CD4-positive, CD25-positive, alpha-beta regulatory T cell (primary cell): ENCODE measurements at places on chromosomes 12 and 14.

DNA sequence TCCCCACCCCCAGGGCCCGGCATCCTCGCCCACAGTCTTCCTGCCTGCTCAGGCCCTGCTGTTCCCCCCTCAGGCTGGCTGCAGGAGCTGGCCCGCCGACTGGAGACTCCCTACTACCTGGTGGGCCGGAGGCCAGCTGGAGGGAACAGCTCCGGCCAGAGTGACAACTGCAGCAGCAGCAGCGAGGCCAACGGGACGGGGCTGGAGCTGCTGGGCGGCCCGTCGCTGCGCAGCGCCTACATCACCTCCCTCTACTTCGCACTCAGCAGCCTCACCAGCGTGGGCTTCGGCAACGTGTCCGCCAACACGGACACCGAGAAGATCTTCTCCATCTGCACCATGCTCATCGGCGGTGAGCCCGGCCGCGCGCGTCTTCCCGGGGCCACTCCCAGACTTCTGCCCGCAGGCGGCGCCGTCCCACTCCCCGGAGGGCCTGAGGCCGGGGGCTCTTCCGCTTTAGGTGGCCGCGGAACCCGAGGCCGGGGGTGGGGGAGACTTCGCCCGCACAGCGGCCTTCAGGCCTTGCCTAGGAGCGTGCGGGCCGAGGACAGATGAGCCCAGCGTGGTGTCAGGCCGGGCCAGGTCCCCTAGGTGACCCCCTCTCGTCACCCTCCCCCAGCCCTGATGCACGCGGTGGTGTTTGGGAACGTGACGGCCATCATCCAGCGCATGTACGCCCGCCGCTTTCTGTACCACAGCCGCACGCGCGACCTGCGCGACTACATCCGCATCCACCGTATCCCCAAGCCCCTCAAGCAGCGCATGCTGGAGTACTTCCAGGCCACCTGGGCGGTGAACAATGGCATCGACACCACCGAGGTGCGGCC lies 10.2 kb downstream of the KCNH3 start:
- no peak for DNase-seq

- DNase-seq, result no peak
These were observed 85.6 kb upstream of the DIO3 start for GRCh38 chr14:101475456-101476257.

- DNase-seq, result no peak
These were observed 53.5 kb downstream of the IRF2BPL start for GRCh38 chr14:76975051-76975450.

DNA sequence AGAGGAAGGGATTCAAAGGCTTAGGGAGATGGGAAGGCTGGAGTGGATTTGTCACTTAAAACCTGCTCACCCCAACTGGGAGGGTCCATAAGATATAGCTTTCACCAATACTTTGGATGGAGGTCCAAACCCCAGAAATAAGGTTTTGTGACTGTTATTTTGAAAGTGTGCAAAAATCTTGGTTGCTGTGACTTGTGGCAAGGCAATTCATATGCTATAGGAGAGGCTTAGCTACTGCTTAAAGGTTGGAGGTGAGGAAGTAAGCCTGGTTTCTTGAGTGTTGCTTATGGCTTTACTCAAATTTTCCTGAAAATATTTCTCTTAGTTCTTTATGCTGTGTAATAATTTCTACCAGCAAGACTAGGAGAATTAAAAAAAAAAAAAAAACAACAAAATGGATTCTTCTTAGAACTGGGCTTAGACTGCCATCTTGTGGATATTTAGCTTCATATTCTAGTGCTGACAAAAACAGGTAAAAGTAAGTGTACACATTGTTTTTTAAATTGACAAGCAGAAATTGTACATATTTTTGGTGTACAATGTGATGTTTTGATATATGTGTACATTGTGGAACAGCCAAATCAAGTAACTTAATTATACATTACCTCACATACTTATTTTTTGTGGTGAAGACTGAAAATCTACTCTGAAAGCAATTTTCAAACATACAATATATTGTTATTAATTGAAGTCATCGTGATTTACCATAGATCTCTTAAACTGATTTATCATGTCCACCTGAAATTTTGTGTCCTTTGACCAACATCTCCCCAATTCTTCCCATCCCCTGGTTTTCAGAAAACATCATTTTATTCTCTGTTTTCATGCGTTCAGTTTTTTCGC lies 23.0 kb downstream of the PDE6H start:
- DNase-seq, result no peak

DNA sequence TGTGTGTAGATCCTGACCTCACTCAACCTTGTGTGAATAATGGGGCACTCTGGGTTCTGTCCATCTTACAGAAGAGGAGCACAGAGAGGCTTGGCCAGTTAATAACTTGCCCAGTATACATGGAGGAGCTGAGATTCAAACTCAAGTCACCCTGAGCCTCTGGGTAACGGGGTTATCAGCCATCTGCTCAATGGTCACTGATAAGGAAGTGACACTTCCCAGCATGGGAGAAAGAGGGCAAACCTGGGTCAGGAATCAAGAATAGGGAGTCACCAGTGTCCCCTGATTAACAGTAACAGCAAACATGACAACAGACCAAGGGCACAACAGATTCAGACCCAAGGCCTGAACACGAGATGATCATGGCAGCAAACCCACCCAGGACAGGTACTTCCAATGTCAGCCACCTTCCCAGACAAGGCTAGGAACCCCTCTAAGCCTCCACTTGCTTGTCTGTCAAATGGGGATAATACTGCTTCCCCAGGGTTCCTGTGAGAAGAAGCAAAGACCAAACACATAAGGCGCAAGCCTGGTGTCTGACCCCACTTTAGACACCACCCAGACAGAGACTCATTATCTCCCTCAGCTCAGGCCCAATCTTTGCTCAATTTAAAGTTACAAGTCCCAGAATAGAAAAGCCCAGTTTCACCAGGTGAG lies 3.6 kb downstream of the CCDC85C start:
- DNase-seq, result no peak

DNA sequence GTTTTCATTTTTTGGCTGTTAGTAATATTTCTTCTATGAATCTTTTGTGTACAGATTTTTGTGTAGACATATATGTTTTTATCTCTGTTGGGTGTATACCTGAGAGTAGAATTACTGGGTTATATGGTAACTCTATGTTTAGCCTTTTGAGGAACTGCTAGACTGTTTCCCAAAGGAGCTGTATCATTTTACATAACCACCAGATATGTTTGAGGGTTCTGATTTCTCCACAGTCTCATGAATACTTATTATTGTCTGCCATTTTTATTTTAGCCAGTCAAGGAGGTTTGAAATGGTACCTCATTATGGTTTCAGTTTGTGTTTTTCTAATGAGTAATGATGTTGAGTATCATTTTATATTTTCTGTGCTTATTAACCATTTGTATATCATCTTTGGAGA lies 1.9 kb downstream of the PCNX4 start:
- no peak for DNase-seq

GRCh38 chr12:93880853-93881522 lies 203.8 kb downstream of the CRADD start:
- DNase-seq, result peak; percentile 88
